ENCODE measurements at places on chromosomes 3 and 15.

- no peak for DNase-seq
These were observed 237 bp upstream of the ZNF662 start for GRCh38 chr3:42905740-42906069.

DNA sequence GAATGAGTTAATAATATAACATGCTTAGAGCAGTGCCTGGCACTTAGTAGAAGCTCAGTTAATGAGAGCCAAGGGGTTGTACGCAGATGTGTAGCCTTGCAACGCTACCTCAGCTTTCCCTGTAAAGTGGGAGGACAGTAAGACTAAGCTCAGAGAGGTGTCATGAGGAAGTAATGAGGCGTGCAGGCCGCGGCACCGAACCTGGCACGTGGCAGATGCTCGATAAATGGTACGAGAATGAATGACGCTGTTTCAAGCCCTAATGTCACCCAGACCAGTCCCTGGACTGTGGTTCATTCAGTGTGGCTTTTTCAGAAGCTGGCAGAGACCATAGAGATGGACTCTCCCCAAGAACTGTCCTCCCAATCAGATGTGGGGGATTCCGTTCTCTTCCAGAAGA lies 21.2 kb downstream of the GRIP2 start:
- no peak for DNase-seq

DNA sequence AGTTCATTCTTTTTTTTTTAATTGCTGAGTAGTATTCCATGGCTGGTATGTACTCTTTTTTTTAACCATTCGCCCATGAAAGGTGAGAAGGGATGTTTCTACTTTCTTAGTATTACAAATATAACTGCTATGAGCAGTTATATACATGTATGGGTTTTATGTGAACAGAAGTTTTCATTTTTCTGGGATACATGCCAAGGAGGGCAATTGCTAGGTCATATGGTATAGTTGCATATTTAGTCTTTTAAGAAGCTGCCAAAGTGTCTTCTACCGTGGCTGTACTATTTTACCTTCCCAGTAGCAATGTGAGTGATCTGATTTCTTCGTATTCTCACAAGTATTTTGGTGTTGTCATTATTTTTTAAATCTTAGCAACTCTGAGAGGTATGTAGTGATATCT lies 11.2 kb upstream of the KLHL40 start:
- DNase-seq: no peak

- peak; percentile 22 for DNase-seq
These were observed 897 bp upstream of the TLE3 start for GRCh38 chr15:70098461-70099166.

DNA sequence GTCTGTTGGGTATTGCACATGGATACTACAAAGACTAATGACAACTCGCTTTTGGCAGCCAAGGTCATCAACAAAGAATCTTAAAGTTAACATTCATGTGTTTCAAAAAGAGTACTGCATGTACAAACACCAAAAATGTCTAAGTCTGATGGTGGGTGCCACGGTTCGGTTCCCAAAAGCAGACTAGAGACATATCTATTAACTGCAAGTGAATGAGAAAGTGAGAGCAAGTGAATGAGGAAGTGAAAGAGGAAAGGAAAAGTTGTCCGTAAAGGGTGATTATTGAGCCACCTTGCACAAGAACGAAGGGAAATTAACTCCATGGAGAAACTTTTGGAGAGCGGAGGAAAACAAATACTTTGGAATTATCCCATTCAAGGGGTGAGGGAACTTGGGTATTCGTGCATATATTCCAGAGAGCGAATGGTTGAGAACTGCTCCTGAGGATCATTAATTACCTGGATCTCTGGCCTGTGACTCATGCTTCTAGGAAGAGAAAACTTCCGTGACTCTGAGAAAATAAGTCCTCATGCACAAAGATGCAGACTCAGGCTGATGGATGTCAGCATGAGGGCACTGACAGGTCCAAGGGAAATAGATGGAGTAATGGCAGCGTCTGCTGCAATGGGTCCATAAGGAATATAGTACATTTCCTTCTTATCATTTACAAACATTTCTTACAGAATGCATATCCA lies 336.5 kb upstream of the TGFBR2 start:
- DNase-seq: no peak

- no peak for DNase-seq
These were observed 45.8 kb upstream of the ARRDC4 start for GRCh38 chr15:97914711-97915110.

GRCh38 chr3:133531981-133532380 lies 41.5 kb upstream of the CDV3 start:
- DNase-seq: no peak

- DNase-seq: no peak
These were observed 11.0 kb downstream of the C3orf22 start for GRCh38 chr3:126547721-126548120.

GRCh38 chr3:49238274-49239127 lies 38.5 kb downstream of the C3orf62 start:
- DNase-seq: no peak

DNA sequence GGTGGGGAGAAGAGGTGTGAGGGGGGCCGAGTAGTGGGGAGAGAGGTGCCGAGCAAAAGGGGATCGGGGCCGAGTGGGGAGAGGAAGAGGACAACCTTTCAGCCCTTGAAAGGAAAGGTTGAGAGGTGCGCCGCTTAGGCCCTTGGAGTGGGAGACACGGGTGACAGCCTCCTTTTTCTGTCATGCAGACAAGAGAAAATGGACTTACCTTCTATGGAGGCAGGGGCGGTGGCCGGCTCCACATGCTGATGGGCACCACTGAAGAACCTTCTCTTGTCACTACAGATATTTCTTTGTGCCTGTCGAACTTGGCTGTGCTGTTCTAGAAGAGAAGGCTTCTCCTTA lies 421 bp downstream of the KLHL18 start:
- no peak for DNase-seq

- DNase-seq: no peak
These were observed 246.0 kb downstream of the EPHA3 start for GRCh38 chr3:89353465-89353864.

DNA sequence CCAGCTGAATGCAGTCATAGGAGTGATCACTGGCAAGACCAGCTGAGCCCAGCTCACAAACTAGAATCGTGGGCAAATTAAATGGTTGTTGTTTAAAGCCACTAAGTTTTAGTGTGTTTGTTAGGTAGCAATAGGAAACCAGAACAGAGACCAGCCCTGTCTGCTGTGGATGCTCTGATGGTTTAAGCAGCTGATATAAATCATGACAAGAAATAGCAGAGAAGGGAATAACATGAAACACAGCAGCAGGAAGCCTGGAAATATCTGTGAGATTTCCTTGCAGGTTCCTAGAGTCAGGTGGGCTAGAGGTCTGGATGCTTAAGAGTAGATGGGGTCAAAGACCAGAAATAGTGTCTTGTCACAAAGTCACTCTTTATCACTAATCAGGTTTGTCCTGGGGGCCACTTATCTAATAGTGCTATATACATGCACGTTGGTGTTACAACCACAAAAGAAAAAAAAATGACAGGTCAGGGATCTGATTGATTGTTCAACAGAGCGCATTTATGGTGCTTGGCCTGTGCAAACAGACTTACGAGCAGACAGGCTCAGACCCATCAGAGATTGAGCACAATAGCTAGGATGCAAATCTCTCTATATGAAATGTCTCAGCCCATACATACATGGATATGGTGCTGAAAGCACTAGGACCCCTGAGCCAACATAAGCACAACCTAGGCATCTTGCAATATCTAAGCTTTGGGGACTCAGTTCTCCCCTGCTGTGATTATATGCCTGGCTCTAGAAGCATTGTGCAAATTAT lies 967.7 kb downstream of the AGBL1 start:
- no peak for DNase-seq

- DNase-seq: no peak
These were observed 52.4 kb downstream of the SLC9A9 start for GRCh38 chr3:143795874-143796273.

GRCh38 chr15:38176691-38177090 lies 75.9 kb upstream of the SPRED1 start:
- DNase-seq: no peak

- no peak for DNase-seq
These were observed 101.8 kb downstream of the CFAP20DC start for GRCh38 chr3:58948018-58948417.

GRCh38 chr3:193229851-193230420 lies 11.1 kb upstream of the PLAAT1 start:
- no peak for DNase-seq

- DNase-seq: no peak
These were observed 42.9 kb upstream of the NEO1 start for GRCh38 chr15:73009066-73010056.

- no peak for DNase-seq
These were observed 32.1 kb upstream of the BCL2L10 start for GRCh38 chr15:52144656-52145178.

GRCh38 chr15:87401973-87402372 lies 854.6 kb downstream of the NTRK3 start:
- DNase-seq: no peak

GRCh38 chr3:36175916-36176461 lies 204.3 kb upstream of the STAC start:
- no peak for DNase-seq

- no peak for DNase-seq
These were observed 24.8 kb upstream of the CMTM7 start for GRCh38 chr3:32366638-32367397.

GRCh38 chr15:98655732-98656131 lies 7.4 kb downstream of the IGF1R start:
- no peak for DNase-seq

- DNase-seq: no peak
These were observed 22.0 kb downstream of the GPR15 start for GRCh38 chr3:98553753-98554152.

- DNase-seq: no peak
These were observed 597.9 kb upstream of the TBL1XR1 start for GRCh38 chr3:177795216-177795615.

GRCh38 chr3:187186801-187187421 lies 10.4 kb upstream of the RTP1 start:
- DNase-seq: no peak

DNA sequence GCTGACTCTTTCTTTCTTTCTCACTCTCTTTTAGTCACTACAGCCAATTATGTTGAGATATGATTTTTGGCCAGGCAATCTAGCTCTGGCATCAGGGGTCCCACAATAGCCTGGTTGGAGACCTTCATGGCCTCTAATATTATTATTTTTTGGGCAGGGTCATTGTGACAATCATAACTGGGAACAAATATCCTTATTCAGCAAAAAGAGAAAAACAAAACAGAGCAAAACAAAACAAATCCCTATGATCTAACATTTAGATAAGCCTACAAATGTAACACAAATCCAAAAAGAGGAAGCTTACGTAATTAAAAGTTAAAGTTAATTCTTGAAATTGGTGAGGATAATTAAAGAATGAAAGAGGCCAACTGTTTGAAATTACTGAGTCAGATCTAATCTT lies 640.0 kb downstream of the TUSC7 start:
- no peak for DNase-seq

DNA sequence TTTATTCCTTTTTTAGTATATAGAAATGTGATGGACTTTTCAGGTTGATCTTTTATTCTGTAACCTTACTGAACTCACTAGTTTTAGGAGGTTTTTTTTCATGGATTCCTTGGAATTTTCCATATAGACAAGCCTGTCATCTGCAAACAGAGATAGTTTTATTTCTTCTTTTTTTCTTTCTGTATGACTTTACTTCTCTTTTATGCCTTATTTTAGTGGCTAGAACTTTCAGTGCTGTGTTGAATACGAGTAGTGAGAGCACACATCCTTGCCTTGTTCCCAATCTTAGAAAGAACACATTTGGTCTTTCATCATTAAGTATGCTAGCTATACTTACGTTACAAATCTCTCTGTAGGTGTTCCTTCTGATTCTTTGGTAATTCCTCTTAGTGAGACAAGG lies 336.5 kb downstream of the PTPRG start:
- no peak for DNase-seq

DNA sequence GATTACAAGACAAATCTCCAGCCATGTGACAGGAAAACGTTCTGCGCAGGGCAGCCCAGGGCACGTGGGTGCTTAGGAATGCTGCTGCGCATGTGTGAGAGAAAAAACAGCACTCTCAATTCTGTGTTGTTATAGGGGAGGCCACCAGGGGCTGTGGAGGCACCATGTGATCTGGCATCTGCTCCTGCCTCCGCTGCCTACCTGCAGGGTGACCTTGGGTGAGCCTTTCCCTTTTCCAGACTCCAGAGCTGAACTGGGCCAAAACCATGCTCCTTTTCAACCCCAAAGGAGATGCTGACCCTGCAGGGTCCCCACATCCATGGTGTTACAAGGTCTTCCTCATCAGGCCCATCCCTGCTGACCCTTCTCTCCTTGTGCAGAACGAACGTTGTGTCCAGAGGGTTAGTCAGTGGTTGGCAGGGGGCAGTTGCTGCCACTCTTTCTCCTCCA lies 81.5 kb upstream of the RASGRF1 start:
- no peak for DNase-seq

DNA sequence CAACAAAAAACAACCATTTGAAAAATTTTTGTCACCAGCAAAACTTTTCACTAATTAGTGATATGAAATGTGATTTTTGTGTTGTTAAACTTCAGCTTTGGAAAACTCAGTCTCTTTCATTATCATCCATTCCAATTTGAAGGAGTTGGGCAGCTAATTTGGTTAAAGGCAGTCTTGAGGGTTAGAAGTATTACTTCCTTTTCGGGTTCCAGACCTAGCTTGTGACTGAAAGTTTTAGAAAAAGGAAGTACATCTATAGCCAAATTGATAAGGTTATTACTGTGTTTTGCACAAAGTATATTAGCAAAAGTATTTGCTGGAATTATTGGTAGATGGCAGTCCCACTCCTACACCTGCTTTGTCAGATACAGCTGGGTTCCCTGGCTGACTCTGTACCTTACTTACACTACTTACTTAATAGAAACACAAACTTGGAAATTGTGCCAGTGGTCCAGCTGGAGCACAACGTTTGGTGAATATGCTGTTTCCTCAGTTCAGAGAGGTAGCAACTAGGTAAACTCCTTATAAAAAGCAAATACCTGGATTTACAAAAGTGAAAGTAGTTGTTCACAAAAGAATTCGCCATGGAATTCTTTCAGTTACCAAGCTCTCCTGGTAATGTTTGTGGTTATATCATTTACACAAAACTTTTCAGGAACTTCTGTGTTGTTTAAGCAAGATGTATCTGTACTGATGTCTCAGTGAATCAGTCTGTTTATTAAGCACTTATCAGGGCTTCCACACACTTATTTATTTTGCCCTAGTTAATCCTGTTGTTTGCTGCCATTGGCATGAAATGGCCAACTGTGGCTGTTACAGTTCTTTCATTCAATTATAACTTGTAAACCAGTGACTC lies 31.6 kb downstream of the TIPARP start:
- DNase-seq: no peak

- no peak for DNase-seq
These were observed 10.1 kb downstream of the TOP2B start for GRCh38 chr3:25654576-25654975.

- DNase-seq: no peak
These were observed 167.8 kb downstream of the PTPRG start for GRCh38 chr3:61729038-61729634.

GRCh38 chr3:62467966-62468722 lies 94.8 kb upstream of the FEZF2 start:
- no peak for DNase-seq

GRCh38 chr3:135762188-135762856 lies 203.2 kb upstream of the PPP2R3A start:
- no peak for DNase-seq

All from activated T-cell treated with anti-CD3 and anti-CD28 coated beads for 4 hours (primary cell).